CD8-positive, alpha-beta memory T cell (primary cell): ENCODE measurements at places on chromosomes 4 and X. TPM values are rescaled to one million over a fixed set of nuclear protein-coding genes. Genes with fewer than 3 reads are reported as not detected.

DNA sequence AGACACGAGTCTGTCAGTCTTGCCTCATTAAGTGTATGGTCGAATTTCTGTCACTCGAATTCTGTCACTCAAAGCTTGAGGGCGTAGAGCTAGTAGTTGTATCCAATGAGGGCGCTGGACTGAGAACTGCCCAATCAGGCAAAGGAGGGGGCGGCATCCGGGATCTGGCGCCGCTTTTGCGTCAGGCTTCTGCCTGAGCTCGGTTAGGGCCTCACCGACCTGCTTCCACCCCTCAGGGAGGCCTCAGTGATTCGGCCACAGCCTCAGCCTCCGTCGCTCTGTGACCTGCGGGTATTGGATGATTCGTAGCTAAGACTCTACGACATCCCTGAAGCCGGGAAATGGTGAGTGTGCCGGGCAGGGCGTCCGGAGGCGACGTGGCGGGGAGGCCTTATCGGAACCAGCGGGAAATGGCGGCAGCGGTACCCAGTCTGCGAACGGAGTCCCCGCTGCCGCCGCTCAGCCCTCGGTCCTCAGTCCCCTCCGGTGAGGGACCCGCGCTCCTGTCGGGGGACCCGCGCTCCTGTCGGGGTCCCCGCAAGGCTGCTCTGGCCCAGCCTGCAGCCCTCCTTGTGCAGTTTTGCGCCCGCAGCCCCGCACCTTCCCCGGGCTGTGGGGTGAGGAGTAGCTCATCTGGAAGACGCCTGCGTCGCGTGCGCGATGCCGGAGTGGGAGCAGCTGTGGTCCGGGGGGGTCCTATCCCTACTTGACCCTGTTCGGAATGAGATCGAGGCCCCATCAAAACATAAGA lies 88.3 kb downstream of the ZNF718 start:
- DNase-seq, result no peak

GRCh38 chr4:48255072-48255958 lies 14.3 kb downstream of the TEC start:
- DNase-seq, result no peak

- no peak for DNase-seq
Observed at GRCh38 chrX:103293118-103293517, 16.6 kb upstream of the TCEAL5 start.

- DNase-seq, result no peak
Observed at GRCh38 chrX:2423282-2423681, 77.5 kb downstream of the DHRSX start.

DNA sequence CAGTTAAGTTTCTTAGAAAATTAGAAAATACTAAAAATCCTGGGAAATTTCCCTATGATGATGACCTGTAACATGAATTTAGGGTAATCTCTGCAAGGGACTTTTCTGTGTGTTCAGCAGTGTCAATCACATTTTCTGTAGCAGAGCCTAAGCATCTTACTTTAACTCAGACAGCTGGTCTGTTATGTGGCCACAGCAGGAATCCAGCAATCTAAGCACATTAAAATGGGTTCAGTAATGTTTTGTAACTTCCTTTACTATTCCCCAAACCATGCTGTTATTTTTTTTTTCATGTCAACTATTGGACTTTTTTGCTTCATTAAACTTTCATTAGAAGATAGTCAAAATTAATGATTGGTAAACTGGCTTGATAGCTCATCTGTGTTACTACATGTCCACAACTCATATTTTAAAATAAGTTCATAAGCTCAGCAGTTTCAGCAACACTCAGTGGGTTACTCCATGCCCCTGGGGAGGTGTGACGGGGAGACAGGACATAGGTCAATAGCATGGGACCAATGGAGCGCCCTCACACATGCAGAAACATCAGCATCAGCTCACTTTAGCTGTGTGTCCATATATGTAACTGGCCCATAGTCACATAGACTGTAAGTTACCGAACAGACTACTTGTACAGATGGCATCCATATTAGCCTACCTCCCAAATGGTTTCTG lies 168.0 kb upstream of the PACRGL start:
- DNase-seq, result no peak

- DNase-seq, result no peak
Observed at GRCh38 chrX:147838465-147839131, 73.1 kb upstream of the FMR1 start.

DNA sequence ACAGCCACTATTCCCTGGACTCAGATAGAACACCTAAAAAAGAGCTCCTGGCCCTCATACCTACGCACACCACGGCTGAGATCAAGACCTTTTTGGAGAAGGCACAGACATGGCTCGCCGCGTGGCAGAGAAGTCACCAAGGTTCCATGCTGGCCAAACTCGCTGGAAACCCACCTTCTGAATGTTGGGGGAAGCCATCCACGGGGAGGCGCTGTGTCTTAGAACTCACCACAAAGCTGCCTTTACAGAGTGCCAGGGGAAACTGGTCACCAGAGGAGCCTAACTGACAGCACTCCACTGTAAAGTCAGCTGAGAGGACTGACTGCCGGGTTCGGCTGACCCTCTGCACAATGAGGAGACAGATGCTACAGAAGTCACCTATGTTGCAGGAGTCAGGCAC lies 97.9 kb downstream of the NEUROG2 start:
- DNase-seq, result no peak

The ABLIM2 gene
- 1.1 TPM for total RNA-seq

The MMAA gene
- 14.9 TPM for total RNA-seq

The ATP6AP2 gene
- 68.0 TPM for total RNA-seq

The LRIT3 gene
- total RNA-seq, result 0.24 TPM
